Motor neuron (in vitro differentiated cells): ENCODE measurements at places on chromosomes 16 and 17.
A peak's percentile ranks its signal among the peaks of the same experiment; 100 is the strongest.

DNA sequence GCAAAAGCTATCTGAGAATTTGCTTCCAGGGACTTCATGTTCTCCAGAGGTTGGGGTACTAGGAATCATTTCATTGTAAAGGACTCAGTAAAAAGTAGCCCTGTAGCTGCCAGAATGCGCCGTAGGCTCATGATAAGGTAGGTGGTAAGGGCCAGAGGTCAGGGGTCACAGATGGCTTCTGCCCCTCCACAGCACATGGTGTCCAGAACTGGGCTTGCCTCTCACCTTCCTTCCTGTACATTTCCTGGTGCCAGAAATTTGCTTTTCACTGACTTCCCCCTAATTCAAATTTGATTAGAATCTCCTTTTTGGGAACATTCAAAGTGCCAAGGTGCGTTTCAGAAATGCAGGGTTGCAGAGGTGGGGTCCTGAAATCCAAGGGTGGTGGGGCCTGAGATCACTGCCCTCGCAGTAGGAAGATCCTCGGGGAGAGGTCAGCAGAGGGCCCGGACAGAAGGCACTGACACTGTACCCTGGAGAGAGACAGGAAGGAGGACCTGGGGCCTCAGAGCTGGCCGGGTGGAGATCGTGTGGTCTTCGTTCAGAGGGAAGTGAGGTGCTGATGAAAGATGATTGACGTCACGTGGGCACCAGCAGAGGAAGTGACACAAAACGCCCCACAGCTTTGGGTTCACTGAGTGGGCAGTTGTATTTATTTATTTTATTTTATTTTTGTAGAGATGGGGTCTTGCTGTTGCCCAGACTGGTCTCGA is 25.5 kb upstream of the METRNL start:
- ATAC-seq: no peak

- no peak for ATAC-seq
These were observed 3.2 kb downstream of the TRPV3 start for GRCh38 chr17:3554440-3554839.

GRCh38 chr17:42989141-42989540 is 8.8 kb downstream of the RUNDC1 start:
- ATAC-seq: no peak

DNA sequence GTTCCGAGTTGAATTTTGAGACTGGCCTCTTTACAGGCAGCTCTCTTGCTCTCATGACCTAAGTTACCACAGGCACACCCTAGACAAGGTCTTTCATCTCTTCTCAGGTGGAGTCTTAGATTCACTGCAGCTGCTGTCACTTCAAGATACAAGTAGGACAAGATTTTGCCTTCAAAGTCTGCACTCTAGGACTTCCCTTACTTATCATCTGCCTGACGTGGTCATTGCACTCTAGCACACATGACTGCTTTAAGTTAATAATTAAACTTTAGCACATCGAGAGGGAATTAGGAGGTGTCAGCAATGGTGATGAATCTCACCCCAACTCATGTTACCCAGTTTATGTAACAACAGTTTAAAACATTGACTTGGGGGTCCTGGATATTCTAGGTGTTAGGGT is 25.6 kb downstream of the RNF135 start:
- no peak for ATAC-seq

DNA sequence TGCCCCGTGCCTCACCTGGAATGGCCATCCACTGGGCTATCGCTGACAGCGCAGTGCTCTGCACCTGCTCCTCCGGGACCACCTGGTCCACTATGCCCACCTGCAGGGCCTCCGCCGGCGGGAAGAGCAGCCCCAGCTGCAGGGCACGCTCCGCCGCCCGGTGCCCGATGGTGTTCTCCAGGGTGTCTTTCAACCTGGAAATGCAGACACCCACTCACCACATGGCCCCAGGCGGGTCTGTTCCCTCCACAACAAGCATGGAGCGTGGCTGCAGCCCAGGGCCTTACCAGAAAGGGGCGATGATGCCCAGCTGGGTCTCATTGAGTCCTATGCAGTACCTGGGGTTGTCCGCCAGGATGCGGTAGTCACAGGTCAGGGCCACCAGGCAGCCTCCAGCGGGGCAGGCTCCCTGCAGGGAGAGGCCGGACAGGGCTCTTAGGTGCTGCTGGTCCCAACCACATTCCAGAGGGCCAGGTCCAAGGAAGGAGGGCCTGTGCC is 6.8 kb downstream of the DNASE1L2 start:
- no peak for ATAC-seq

DNA sequence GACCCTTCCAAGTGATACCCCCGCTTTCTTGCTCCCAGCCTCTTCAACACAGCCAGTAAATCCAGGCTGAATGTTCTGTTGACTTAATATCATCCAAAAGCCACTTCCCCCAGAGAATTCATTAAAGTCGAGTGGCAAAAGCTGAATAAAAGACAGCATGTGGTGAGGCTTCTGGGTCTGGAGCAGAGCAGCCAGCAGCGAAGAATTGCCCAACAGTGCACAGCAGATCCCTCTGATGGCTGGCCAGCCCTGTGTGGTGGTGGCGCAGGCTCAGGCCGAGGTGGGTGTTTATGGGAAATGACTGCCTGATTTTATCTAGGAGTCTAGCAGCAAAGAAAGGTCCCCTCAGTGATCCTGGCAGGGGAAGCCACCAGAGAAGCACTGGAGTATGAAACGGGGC is 30.3 kb upstream of the RCVRN start:
- ATAC-seq: no peak

- ATAC-seq: no peak
These were observed 6.9 kb upstream of the TEX2 start for GRCh38 chr17:64269687-64270649.

DNA sequence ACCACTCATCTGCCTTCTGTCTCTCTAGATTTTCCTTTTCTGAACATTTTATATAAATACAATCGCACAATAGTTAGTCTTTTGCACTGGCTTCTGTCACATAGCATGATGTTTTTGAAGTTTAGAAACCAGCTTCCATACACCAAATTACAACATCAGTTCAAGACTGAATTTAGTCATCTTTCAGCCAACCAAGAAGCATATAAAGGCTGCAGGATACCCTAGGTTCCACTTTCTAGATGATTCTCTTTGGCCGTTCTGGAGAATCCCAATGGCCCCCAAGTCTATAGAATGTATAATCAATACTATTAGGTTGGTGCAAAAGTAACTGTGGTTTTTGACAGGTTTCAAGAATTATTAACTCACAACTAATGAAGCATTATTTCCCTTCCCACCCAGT is 19.4 kb downstream of the SCPEP1 start:
- ATAC-seq: no peak

- ATAC-seq: no peak
These were observed 125.1 kb downstream of the ZNF423 start for GRCh38 chr16:49730772-49731171.

DNA sequence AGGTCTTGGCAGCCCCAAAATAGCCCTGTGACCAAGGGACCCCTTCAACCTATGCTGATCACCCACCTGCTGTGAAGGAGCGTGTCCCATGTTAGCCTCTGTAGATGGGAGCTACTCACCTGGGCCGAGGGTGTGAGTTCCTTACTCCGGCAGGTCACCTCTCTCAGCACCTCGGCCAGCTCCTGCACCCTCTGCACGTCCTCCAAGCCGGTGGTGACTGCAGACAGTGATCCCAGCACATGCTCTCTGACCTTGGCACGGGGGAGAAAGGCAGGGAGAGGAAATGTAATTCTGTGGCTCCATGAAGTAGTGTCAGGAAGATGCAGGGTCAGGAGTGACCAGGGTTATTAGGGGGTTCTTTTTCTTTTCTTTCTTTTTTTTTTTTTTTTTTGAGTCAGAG is 67.7 kb upstream of the BCO1 start:
- ATAC-seq: no peak

GRCh38 chr16:86671486-86672178 is 93.3 kb downstream of the FOXL1 start:
- no peak for ATAC-seq

DNA sequence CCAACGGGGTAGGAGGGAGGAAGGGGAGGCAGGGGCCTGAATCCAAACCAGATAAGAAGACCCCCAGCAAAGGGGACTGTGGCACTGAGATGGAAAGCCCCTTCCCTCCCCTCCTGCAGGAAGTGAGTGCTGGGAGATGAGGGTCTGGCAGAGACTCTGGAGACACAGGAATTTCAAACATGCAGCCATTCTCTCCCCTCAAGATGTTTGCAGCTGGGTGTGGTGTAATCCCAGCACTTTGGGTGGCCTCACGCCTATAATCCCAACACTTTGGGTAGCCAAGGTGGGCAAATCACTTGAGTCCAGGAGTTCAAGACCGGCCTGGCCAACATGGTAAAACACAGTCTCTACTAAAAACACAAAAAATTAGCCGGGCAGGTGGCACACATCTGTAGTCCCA is 33.9 kb upstream of the FAAP100 start:
- no peak for ATAC-seq

DNA sequence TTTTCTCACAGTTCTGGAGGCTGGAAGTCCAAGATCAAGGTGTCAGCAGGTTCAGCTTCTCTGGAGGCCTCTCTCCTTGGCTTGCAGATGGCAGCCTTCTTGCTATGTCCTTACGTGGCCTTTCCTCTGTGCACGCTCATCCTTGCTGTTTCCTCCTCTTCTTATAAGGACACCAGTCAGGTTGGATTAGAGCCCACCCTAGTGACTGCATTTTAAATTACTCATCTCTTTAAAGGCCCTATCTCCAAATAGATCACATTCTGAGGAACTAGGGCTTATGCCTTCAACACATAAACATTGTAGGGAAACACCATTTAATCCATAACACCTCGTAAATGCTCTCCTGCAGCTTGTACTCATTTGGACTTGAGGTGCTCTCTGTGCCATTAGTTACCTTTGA is 36.3 kb downstream of the DHRS7C start:
- ATAC-seq: no peak

- no peak for ATAC-seq
These were observed 28.7 kb downstream of the CHD9NB start for GRCh38 chr16:53024045-53024444.

- peak; percentile 62 for ATAC-seq
These were observed 24.0 kb downstream of the PCTP start for GRCh38 chr17:55774846-55775271.

DNA sequence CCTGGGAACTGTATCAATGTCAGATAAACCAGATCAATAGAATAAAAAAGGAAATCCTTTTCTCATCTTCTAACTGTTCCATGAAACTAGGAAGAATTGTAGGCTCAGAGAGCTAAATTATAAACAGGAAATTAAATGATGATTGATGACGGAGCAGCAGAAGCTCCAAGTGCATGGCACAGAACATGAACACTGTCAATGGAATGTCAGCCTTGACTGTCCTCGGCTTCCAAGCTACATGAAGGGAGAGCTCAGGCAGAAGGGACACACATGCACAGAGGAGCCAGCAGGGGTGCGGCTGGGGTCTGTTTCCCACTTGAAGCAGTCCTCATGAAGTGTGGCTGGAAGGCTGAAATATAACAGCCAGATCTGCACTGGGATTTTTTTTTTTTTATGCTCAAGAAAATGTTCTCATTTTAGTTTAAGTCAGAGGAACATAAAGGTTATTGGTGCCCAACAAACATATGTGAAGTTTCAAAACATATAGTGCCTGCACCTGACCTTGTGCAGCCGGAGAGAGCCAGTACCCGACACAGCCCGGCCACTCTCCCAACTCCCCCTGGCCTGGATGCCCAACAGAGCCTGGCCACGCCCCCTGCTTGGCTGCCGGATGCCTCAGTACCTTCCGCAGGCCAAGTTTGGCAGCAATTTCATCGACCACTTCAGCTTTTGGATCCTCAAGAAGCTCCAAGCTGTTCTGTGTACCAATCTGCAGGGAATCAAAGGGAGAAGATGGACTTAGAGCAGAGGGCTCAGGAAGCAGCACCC is 37.0 kb downstream of the NPLOC4 start:
- no peak for ATAC-seq

GRCh38 chr17:5424909-5425308 is 4.9 kb downstream of the RPAIN start:
- no peak for ATAC-seq

- ATAC-seq: peak; percentile 53
These were observed 353.1 kb downstream of the FOXL1 start for GRCh38 chr16:86931410-86931941.

GRCh38 chr16:86716649-86717048 is 138.3 kb downstream of the FOXL1 start:
- no peak for ATAC-seq

DNA sequence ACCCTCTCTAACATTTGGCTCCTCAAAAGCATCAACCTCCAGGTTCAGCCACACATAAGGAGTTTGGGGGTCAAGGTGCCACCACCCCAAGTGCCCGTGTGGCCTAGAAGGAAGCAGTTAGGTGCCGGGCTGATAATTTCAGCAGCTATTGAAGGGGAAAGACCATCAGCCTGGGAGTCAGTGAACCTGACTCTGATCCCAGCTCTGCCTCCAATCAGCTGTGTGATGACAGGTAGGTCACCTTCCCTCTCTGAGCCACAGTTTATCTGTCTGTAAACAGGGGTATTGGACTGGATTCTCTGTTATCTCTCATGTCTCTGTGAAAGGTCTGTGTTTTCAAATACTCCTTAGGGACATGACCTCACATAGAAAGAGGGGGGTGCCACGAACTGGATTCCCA is 3.9 kb downstream of the CRHR1 start:
- ATAC-seq: no peak

DNA sequence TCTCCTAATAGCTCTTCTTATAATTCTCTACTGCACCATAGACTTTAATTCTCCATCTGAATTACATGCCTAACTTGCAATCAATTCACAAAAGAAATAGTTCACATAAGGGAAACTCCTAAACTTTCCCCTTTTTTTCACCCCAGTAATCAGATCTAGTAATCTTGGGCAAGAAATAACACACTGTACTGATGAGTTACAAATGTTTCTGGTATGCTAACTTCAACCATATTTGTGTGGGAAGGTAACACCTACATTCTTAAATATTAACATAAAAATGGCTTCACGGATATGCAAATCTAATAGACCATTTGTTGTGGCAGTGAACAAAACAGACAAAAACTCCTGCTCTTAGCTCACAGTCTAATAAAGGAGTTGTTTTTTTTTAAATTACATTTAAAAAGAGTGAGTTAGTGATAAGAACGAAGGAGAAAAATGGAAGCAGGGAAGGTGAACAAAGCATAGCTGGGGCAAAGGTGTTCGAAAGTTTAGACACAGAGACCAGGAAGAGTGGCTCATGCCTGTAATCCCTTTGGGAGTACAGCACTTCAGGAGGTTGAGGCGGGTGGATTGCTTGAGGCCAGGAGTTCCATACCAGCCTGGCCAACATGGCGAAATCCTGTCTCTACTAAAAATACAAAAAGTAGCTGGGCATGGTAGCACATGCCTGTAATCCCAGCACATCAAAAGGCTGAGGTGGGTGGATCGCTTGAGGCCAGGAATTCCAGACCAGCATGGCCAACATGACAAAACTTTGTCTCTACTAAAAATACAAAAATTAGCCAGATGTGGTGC is 34.8 kb downstream of the CMTM3 start:
- ATAC-seq: no peak

GRCh38 chr16:86590501-86591144 is 12.3 kb downstream of the FOXL1 start:
- no peak for ATAC-seq

DNA sequence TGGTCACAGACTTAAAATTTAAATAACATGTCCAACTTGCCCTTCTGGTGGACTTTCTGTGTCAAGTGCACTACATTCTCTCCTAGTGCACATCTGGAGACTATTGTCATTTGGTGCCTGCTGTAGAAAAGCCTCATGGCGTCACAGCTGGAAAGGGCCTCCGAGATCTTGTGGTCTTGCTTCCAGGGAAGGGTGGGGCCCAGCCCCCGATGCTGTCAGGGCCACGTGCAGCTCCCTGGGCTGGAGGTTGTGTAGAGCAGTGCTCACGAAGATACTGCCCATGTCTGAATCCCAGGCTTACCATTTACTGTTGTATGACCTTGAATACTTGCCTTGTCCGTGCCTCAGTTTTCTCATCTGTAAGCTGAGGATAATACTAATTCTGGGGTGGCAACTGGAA is 6.8 kb upstream of the MPRIP start:
- ATAC-seq: no peak
